ENCODE measurements at places on chromosomes 6 and 20.
A peak's percentile ranks its signal among the peaks of the same experiment; 100 is the strongest.

GRCh38 chr6:1739680-1740079 lies 130.0 kb downstream of the FOXC1 start:
- no peak for DNase-seq

- peak; percentile 45 for DNase-seq
These were observed 25.4 kb upstream of the ASIP start for GRCh38 chr20:34215711-34216381.

GRCh38 chr20:24194143-24194542 lies 205.6 kb upstream of the GGTLC1 start:
- no peak for DNase-seq

- no peak for DNase-seq
These were observed 254.6 kb downstream of the LY86 start for GRCh38 chr6:6843057-6843627.

DNA sequence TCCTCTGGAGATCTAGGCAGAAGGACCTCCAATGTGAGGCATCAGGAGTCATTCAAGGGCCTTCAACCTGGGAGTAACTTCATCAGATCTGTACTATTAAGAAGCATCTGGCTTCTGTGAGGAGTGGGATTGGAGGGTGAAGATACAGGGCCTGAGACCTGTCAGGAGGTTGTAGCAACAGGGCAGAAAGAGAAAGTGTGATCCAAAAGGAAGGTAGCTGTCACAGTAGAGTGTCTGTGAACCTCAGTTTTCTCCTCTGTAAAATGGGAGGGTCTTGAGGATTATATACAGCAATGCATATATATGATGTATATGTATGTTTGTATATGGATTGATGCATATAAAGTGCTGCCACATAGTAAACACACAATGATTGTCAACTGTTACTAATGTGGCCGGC lies 2.6 kb upstream of the RPL10A start:
- DNase-seq: no peak

GRCh38 chr6:11750682-11751081 lies 27.9 kb downstream of the ADTRP start:
- DNase-seq: no peak

- DNase-seq: peak; percentile 23
These were observed 6.6 kb upstream of the BTNL2 start for GRCh38 chr6:32413427-32414047.

GRCh38 chr6:37273690-37274089 lies 15.7 kb upstream of the TMEM217 start:
- DNase-seq: no peak

- DNase-seq: no peak
These were observed 24.6 kb downstream of the SLCO4A1 start for GRCh38 chr20:62666736-62667529.

- DNase-seq: no peak
These were observed 49.6 kb upstream of the AFDN start for GRCh38 chr6:167776906-167777627.

DNA sequence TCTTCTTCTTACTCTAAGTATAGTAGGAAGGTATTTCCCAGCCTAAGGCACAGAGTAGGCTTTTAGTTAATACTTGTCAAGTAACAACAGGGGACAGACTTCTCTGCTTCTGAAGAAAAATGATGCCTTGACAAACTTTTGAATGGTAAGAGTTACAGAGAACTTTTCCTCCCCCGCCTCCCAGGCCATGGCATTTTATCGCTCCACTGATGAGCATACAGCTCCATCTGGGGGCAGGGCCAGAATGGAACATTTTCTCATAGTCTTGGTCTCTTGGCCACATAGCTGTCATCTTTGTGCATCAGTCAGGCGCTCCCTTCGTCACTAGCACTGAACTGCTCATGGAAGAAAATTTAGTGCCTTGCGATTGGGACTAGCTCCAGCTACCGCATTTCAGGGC lies 1066.8 kb upstream of the CITED2 start:
- no peak for DNase-seq

GRCh38 chr6:157117431-157118095 lies 205.8 kb downstream of the TMEM242 start:
- no peak for DNase-seq

GRCh38 chr6:12490904-12491571 lies 200.9 kb downstream of the EDN1 start:
- peak; percentile 42 for DNase-seq

DNA sequence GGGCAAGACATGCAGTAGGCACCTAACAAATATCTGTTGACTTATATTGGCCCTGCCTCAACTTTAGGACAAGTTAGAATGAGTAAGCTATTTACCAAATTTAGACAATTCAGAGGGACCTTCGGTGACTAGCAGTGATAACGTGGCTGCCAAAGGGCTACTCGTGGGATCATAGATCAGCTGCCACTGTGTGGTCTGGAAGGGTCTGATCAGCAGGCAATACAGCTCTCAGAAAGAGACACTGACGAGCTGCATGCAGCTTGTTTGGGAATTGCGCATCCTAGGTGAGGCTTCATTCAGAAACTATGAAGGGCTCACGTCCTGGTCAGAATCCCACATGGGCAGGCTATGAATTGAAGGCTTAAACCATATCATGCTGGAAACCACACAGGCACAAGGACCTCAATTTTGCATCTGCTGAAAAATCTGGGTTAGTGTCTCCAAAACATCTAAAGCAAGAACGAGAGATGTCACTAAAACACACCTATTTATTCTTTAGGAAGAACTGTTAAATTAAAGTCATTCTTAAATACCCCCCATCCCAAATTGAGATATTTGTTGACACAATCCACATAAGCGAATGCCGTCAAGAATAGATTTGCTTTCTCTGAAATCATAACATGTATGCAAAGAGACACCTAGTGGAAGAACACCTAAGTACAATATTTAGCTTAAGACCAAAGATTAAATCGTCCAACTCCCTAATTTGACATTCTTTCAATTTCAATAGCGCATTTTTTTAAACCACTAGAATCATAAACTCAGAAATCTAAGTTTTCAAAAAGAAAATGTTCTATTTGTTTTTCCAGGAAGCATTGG lies 79.6 kb downstream of the IPCEF1 start:
- DNase-seq: no peak

DNA sequence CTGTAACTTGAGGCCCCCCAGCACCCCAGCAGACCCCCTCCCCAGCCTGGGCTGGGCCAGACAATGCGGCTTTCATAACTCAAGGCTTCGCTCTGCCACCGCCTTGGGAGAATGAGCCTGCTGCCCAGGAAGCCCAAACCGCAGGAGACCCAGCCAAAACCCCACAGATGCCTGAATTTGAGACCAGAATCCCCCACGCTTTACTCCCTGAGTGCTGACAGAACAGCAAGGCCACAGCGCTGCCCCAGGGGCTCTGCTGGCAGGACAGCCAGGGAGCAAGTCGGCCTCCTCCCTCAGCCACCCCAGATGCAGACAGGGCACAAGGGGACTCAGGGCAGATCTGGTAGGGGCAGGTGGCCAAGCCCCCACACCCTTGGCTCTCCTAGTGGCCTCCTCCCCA lies 2.2 kb downstream of the MDFI start:
- DNase-seq: no peak

DNA sequence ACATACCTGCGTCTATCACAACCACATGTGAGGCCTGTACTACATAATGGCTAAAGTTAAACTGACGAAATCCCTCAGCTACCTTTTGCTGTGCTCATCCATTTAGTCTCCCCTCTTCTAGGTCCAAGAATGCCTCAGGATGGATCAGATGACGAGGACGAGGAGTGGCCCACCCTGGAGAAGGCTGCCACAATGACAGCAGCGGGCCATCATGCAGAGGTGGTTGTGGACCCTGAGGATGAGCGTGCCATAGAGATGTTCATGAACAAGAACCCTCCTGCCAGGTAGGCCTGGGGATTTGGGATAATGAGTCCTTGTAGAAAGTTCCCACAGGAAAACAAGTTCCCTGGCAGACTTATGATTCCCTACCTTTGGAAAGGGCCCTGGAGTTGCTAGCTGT lies 6.0 kb downstream of the BYSL start:
- no peak for DNase-seq

GRCh38 chr20:57392512-57393271 lies 1.5 kb downstream of the RBM38 start:
- no peak for DNase-seq

GRCh38 chr20:55437798-55438415 lies 567.4 kb downstream of the CBLN4 start:
- no peak for DNase-seq

GRCh38 chr6:161413355-161413771 lies 139.5 kb upstream of the AGPAT4 start:
- no peak for DNase-seq

DNA sequence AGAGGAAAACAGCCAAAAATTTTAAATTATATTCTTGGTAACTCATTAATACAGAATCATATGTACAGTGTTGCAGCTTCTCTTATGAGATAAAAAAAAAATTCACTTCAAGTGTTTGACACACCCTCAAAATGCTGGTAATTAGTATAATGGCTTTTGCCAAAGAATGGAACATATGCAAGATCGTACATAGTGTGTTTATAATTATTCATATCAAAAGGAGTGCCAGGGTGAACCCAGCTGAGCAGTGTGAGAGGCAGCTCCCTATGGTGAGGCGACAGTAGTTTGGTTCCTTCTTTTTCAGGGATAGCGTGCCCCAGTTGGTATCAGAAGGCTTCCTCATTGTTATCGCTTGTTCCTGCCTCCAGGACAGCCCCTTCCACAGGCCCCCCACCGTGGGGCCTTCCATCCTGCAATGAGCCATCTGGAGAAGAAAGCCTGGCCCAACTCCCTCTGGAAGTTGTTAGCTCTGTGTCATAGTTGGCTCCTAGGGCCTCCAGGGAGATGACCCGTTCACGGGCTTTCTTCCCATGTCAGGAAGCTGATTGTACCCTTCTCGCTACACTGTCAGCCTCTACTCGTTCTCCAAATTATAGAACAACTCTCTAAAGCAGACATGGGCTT lies 150.7 kb downstream of the FRK start:
- no peak for DNase-seq

DNA sequence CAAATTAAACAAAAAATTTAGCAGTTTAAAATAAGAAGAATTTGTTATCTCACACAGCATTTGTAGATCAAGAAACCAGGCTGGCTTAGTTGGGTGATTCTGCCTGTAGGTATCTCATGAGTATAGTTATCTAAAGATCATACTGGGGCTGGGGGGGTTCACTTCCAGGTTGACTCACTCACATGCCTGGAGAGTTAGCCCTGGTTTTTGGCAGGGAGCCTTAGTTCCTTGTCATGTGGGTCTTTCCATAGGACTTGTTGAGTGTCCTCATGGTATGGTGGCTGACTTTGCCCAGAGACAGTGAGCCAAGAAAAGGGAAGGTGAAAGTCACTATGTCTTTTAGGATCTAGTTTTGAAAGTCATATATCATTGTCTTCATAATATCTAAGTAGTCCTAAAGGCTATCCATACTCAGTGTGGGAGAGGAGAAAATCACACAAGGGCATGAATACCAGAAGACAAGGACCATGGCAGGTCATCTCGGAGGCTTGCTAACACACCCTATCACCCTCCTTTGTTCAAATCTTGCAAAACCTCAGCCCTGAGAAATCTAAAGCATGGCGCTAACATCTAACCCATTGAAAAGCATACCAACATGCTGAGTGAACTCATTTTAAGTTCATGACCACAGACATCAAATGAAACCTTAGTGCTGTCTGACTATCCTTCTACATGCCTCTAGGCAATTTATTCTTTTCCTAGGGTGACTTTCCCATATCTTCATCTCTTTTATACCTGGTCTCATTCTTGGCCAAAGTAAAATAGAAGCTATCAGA lies 39.2 kb downstream of the CYP24A1 start:
- DNase-seq: no peak

GRCh38 chr20:5920581-5920980 lies 29.8 kb downstream of the TRMT6 start:
- DNase-seq: no peak

- DNase-seq: no peak
These were observed 70.2 kb upstream of the EEF1E1 start for GRCh38 chr6:8172530-8172929.

DNA sequence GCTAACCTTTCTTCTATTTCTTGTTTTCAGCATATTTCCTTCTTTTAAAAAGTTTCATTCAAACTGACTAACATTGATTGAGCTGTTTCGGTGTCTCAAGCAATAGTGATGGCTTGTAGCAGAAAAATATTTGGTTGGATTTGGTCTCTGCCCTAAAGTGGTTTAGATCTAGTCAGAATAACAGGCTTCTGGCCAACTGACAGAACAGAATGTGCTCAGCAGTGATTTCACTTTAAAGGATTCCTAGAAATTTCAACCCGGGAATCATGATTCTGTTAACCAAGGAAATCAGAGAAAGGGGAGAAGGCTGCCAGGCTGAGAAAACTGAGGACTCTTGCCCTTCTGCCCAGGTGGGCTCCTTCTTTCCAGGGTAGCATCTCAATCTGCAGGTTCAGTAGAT lies 16.6 kb upstream of the GSTA1 start:
- DNase-seq: no peak

DNA sequence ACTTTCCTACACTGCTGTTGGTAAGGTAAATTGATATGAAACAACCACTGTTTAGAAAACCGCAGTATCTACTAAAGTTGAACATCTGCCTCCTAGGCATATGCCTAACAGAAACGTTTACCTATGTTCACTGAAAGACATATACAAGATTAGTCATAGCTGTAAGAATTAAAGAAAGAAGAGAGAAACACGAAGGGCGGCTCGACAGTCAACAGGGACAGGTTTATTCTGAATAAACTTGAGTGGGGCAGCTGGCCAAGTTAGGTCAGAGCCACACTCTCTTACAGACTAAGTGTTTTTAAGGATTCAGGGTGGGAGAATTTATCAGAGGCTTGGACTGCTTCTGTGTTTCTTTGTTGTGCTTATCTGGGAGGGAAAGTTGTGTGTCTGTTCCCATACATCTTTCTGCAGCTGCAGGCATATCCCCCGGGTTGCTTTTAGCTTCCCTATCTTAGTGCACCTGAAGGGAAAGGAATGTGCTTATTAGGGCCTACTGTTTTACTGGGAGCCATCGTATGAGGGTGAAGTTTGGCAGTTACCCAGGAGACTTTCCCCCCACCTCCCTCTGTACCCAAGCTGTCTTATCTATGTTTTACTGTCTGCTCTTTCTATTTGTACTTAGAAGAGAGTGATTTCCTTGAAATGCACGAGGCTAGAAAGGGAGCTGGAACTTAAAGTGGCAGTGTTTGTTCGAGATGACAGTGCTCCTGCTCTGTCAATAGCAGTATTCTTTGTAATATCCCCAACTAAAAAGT lies 20.4 kb downstream of the PROCR start:
- DNase-seq: no peak

GRCh38 chr6:44260011-44260410 lies 2.7 kb upstream of the SLC35B2 start:
- no peak for DNase-seq

- no peak for DNase-seq
These were observed 725 bp upstream of the ISM1 start for GRCh38 chr20:13220194-13220903.

GRCh38 chr6:153038378-153039057 lies 36.0 kb upstream of the MTRF1L start:
- no peak for DNase-seq

GRCh38 chr20:48686238-48687116 lies 141.3 kb downstream of the PREX1 start:
- no peak for DNase-seq

GRCh38 chr20:58384821-58385220 lies 4.2 kb upstream of the VAPB start:
- no peak for DNase-seq

- no peak for DNase-seq
These were observed at the start of gene OLIG3 for GRCh38 chr6:137494281-137494987. Gene OLIG3, minus strand, starts transcription at chr6:137494394. Its CDS starts 224 bp downstream, at chr6:137494170.
